WERI-Rb-1 (cell line): ENCODE measurements at places on chromosomes 13 and 19.

- no peak for DNase-seq
Observed at GRCh38 chr19:1062387-1063029, 4.5 kb upstream of the ARHGAP45 start.

DNA sequence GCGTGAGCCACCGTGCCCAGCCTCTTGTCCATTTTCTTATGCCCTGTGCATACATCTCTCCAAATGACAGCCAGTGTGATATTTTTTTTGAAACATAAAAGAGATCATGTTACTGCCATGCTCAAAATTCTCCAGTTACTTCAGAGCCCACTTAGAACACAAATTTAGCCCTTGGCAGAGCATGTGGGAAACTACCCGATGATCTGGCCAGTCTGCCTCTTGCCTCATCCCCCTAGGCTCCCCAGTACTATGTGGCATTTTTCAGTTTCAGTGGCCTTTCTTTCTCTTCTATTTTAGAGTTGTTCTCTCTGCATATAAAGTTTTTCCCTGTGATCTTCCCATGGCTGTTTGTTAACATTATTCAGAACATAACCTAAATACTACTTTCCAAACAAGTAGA is 323.0 kb downstream of the GPC5 start:
- DNase-seq, result no peak

DNA sequence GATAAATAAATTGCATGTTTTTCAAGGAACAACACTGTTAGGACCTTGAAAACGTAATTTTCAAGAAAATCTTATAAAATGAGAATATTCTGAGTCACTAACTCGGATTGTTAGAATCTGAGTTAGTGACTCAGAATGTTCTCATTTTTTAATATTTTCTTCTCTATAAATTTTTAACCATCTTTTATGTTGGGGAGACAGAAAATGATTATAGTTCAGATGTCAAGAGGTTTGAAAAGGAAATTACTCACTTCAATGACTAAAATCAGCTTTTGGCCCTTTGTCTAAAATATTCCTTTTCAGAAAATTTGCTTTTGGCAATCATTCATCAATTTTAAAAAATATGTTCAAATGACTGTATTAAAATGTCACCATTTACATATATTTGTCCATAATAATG is 264.2 kb upstream of the EDNRB start:
- DNase-seq, result no peak

DNA sequence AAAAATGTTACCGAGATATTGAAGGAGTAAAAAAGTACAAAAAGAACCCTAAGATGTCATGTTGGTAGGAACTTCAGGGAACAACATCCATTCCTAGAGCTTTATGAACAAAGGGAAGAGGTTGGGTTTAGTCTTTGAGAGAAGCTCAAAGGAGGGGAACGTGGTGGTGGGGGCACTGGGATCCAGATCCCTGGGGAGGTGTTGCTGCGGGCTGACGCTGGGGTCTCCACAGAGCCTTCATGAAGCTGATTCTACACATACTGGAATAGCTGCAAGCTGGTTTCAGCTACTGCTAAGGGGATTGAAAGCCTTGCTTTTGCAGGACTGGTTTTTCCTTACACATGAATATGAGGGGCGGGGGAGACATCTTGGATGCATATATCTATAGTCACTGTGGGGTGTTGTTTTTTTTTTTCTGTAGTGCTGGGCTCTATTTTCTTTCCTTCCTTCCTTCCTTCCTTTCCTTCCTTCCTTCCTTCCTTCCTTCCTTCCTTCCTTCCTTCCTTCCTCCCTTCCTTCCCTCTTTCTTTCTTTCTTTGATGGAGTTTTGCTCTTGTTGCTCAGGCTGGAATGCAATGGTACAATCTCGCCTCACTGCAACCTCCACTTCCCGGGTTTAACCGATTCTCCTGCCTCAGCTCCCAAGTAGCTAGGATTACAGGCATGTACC is 6.5 kb upstream of the MZF1 start:
- no peak for DNase-seq

DNA sequence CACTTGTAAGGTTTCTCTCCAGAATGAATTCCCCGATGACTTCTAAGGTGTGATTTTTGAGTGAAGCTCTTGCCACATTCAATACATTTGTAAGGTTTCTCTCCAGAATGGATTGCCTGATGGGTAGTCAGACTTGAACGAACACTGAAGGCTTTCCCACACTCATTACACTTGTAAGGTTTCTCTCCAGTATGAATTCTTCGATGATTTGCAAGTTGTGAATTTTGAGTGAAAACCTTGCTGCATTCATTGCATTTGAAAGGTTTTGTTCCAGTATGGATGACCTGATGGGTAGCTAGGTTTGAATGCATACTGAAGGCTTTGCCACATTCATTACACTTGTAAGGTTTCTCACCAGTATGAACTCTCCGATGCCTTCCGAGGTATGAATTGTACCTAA is 24.3 kb downstream of the ERVV-2 start:
- no peak for DNase-seq

DNA sequence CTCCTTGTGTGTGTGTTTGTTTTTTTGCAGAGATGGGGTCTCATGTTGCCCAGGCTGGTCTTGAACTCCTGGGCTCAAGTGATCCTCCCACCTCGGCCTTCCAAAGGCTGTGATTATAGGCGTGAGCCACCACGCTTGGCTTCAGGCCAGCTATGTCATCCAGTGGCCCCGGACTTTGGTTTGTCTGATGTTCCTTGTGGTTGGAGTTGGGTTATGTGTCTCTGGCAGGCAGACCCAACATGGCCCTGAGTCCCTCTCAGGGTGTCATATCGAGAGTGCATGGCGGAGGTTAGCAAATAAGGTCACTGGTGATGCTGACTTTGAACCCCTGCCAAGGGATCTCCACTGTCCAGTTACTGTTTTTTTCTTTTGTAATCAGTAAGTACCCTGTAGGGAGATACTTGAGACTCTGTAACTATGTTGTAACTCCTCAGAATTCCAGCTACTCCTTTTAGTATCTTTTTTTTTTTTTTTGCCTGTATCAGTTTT is 37.3 kb downstream of the SMARCA4 start:
- no peak for DNase-seq

DNA sequence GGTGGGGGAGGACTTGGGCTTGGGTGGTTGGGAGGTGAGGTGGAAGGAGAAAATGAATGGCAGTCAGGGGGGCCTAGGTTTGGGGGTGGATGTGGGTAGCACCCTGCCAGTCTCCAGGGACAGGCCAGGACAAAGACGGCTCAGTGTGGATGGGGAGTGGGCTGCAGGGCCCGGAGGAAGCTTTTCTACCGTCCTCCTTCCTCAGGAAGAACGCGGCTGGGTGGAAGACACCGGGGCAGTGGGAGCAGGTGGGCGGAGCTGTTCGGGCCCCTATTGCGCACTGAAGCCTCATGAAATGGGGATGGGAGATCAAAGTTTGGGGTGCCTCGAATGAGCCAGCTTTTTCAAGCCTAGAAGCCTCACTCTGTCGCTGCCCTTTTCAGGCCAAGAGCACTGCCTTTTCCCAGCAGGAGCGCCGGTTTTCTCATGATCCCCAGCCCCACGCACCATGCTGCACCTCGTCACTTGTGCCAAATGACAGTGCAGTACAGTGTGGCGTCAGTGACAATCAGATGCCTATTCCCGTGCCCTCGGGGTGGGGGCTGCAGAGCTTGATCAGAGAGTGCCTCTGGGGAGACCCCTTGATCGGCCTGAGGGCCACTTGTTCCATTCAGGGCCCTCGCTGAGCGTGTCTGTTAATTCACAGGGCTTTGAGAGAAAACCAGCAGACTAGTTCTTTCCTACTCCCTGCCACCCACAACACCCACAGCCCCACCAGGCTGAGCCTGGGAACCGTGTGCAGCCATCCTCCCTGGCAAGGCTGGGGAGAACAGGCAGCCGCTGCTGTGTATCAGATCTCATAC is 1.5 kb downstream of the CALM3 start:
- no peak for DNase-seq
